Forelimb muscle (tissue), 1 donor: ENCODE measurements at places on chromosomes 4 and X. TPM values are rescaled to one million over a fixed set of nuclear protein-coding genes. Genes with fewer than 3 reads are reported as not detected.

Gene SNX25
- polyA plus RNA-seq: 7.6 TPM

Gene ADRA2C
- 2.1 TPM for polyA plus RNA-seq

Gene PIGA
- 5.4 TPM for polyA plus RNA-seq

Gene HSFX3
- 1.1 TPM for polyA plus RNA-seq

Gene AMBN
- not detected for polyA plus RNA-seq

DNA sequence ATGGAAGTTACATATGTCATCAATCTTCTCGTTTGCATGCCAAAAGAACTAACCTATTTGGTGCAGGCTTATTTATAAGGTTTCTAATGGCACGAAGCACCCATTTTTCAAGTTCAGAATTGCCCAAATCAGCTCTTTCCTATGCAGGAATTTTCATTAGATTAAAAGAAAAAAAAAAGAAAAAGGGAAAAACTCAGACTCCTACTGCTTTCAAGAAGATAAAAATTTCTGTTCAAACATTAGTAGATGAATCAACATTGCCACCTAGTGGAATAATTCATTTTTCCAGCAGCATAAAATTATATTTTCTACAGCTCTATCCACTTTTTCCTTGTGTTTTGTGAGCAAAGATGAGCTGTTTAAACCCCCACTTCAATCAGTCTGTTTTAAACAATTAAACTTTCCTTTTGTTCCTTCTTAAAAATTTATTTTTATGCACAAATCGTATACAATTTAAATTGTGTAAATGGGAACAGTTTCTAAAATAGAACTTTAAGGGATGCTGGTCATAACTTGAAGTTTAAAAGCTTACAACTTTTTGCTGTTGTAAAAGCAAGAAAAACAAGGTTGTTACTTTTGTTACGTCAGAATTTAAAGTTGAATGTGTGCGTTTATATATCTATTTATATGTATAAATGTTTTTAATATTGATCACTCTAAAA lies 309.9 kb downstream of the ARAP2 start:
- DNase-seq: peak; percentile 48
